ENCODE measurements at places on chromosomes 6 and 20.

DNA sequence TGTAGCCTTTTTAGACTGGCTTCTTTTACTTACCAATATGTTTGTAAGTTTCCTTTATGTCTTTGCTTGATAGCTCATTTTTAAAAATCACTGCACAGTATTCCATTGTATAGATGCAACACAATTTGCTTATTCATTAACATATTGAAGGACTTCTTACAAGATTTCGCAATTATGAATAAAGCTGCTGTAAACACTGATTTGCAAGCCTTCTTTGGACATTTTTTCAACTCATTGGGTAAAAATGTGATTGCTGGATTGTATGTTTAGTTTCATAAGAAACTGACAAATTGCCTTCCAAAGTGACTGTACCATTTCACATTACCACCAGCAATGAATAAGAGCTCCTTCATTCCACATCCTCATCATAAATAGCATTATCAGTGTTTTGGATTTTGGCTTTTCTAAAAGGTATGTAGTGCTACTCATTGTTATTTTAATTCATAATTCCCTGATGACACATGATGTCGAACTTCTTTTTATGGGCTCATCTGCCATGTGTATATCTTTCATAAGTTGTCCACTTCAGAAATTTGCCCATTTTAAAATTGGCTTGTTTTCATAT, 80.7 kb downstream of the TFAP2B start:
- DNase-seq, result no peak

DNA sequence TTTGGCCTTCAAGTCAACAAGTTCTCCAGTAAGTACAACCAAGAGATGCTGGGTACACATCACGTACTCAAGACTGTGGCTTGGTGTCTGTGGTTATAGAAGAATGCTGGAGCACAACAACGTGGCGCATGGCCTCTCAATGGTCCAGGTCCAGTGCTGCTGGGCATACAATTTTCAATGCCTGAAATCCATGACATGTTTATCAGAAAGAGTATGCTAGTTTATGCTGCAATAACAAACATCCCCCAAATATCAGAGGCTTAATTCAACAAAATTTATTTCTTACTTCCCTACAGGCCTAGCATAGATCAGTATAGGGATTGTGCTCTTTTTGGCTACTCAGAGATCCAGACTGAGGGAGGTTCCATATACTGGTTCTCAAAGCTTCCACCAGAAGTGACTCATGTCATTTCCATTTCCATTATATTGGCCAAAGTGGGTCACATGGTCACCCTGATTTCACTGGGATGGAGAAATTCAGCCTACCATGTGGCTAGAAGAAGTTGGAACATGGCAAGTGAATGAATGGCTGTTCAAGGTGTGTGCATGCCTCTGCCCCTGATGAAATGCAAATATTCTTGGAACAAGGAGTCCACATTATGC, 33.3 kb upstream of the KIF16B start:
- DNase-seq, result no peak

GRCh38 chr6:130337534-130337933, 28.3 kb upstream of the TMEM200A start:
- no peak for DNase-seq

GRCh38 chr6:148799647-148800046, 52.8 kb downstream of the UST start:
- no peak for DNase-seq

GRCh38 chr6:145305670-145306069, 429.6 kb downstream of the EPM2A start:
- DNase-seq, result no peak

GRCh38 chr6:35850208-35850607, 45.1 kb downstream of the LHFPL5 start:
- no peak for DNase-seq

DNA sequence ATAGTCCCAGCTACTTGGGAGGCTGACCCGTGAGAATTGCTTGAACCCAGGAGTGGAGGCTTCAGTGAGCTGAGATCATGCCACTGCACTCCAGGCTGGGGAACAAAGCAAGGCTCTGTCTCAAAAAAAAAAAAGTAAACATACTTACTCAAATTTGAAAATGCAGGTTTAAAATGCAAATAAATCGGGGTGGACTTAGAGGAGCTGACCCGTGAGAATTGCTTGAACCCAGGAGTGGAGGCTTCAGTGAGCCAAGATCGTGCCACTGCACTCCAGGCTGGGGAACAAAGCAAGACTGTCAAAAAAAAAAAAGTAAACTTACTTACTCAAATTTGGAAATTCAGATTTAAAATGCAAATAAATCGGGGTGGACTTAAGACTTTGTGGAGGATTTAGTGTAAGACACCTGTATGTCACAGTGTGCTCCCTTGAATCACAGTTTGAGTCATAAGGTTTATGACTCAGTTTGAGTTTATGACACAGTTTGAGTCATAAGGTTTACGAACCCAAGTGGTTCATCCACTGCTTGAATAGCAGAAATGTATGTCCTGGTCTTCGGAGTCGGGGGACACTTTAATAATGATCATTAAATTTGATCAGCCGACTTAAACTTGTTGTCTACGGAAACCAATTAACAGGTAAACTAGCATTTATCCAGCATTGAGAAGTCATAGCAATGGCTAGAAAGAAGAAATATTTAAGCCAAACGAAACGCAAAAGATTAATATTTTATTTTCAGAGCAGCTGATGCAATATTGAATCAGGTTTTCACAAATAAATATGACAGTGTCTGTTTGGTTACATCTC, 6.8 kb upstream of the MRPS10 start:
- no peak for DNase-seq

- DNase-seq, result no peak
Observed at GRCh38 chr6:9085054-9085708, 649.8 kb upstream of the SLC35B3 start.

DNA sequence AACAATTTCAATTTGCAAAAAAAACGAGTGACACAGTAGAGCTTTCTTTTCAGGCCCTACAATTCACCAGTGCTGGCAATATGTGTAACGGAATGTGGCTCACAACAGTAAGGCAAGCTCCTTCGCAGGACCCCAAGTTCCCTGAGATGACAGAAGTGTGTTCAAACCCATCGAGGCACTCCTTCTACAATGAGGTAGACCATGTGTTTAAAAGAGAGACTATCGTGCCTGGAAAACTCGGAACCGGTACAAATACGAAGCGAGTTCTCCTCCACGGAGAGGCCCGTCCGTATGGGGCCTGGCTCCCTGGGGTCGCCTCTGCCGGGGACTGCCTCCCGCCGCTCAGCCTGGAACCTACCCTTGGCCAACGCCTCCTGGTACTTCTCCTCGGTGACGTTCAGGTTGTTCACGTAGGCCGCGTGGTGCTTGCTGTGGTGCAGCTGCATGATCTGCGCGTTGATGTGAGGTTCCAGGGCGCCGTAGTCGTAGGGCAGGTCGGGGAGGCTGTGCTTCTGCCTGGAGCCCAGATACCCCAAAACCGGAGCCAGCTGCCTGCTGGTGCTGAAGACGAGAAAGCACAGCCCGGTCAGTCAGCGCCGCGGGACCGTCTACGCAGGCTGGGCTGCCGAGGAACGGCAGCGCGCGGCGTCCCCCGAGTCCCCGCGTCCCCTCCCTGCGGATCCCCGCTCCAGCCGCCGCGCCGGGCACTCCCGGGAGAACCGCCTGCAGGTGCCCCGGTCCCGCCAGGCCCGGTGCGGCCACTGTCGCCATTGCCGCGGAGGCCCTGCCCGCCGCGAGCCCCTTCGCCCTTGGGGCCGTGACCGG, 526 bp downstream of the SOD2 start:
- peak; percentile 42 for DNase-seq

DNA sequence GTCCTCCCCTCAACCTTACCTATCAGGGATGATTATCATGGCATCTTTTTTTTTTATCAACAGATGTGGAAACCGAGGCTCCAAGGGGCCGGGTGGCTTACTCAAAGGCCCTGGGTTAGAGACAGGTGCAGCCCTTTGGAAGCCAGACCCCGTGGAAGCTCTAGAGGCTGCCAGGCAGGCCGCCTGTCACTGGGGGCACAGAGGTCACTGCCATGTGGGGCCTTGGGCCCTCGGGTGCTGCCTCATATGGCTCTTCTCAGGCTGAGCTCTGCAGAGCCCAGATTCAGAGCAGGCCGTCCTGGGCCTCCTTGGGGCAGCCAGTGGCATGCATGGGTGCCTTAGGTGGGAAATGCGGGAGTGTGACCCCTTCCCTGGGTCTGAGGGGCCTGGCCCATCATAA, 136.3 kb downstream of the PHACTR3 start:
- no peak for DNase-seq

- DNase-seq, result peak; percentile 41
Observed at GRCh38 chr6:108492131-108492766, 68.5 kb upstream of the FOXO3 start.

DNA sequence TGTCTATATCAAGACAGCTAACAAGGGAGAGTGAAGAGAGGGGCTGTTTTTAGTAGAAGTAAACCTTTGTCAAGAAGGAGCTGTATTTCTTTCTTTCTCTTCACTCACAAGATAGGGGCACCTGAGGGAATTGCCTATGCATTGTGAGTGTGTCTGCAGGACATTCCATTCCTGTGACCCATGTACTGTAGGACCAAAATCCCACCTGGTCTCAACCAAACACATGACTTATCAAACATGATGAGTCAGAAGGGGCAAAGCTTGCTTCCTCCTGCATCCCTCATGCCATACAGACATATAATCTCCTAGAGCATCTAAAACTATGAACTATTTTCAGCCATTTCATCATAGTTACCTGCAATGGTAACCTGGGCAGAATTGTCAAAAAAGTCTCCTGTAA, 21.8 kb downstream of the PKHD1 start:
- no peak for DNase-seq

DNA sequence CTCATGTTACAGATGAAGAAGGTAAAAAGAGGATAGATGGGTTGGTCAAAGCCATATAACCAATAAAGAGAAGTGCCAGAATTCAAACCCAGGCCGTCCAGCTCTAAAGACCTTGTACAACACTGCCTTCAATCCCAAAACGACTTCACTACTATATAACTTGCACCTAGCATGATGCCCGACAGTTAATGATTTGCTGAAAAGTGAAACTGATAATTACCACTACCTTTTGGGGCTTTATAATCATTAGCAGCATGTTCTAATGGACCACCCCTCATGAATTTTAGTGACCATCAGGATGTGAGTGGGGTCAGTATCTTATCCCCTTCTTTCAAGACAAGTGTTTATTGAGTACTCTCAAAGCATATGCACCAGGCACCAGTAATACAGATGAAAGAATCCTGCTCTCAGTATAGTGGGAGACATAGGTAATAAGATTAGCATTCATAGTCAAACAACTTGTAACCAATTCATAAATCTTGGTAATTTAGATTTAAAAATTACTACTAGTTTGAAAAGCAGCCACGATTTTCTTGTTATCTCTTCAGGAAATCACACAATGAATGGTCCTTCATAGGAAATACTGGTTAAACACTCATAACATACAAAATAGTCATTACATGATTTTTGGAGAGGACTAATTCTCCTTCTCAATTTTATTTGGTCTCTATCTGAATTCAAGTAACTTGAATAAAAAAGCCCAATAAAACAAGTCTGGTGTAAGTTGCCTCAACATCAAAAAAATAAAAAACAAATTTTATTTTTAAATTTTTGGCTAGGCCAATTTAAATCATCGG, 98.0 kb downstream of the EPB41L2 start:
- no peak for DNase-seq

DNA sequence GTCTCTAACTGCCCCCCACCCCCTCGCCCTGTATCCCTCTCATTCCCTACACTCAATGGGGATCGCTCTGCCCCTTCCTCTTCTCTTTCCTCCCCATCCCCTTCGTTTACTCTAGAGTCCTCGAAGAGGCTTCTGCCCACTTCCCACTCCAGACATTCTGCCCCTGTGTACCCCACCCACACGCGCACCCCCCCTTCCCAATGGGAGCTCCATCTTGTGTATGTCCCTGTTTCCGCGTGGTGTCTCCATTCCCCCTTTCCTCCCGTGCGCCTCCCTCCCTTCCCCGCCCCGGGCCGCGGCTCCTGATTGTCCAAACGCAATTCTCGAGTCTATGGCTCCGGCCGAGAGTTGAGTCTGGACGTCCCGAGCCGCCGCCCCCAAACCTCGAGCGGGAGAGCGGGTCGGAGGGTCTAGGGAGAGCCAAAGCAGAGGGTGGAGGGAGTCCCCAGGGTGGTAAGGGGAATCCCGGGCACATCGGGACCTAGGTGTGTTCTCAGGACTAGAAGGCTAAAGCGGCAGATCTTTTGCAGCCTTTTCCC, 679 bp upstream of the RING1 start:
- DNase-seq, result no peak

DNA sequence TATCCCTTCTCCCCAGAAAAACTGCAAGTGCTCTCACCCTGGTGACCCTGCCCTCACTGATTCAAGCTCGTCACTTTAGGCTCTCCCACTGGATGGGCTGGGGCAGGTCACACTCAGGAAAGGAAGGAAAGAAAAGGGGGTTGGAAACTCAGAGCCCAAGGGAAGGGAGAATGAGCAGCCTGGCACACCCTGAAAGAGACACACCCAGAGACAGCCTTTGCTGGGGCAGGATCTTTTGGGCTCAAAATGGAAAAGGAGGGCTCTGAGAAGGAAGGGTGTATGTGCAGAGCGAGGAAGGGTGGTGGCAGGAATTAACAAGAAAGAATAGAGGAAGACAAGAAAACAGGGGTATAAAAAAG, 2.5 kb downstream of the PPP1R18 start:
- DNase-seq, result no peak

DNA sequence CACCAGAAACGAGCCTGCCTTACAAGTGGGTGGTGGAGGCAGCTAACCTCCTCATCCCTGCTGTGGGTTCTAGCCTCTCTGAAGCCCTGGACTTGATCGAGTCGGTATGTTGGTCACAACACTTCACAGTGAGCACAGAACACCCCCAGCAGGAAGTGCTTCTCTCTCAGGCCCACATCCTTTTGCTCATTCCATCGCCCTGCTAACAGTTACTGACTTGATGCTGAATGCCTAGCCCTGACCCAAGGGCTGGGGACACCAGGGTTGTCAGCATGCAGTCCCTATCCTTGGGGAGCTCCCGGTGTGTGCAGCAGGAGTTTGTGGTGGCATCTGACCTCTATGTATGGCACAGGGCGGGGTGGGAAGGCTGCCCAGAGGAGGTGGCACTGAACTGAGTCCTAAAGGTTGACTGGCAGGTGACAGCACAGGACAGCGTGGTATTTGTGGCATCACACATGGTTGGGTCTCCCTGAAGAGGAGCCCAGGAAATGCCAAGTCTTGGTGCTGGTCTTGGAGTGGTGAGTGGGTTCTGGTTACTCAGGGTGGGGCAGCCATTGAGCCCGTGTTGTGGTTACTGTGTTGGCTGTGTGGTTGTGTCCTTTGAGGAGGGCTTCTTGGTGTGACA, 26.7 kb downstream of the GTSF1L start:
- no peak for DNase-seq

Measured in putamen (tissue), 1 donor.